ENCODE measurements at places on chromosomes 12 and 14. TPM values are rescaled to one million over a fixed set of nuclear protein-coding genes. Genes with fewer than 3 reads are reported as not detected.

The FIGNL2 gene
- 0.30 TPM for total RNA-seq

The RPL10L gene
- not detected for total RNA-seq

GRCh38 chr12:129887101-129887500, 16.7 kb downstream of the TMEM132D start:
- H3K27me3 ChIP-seq: no peaks in the 10 kb centered on the region
- DNase-seq: no peak
- no peak overlapping the region for H3K4me3 ChIP-seq

GRCh38 chr14:59997449-59997848, 77.5 kb downstream of the LRRC9 start:
- H3K27ac ChIP-seq: no peak overlapping the region
- no peak for DNase-seq
- no peaks in the 10 kb centered on the region for H3K36me3 ChIP-seq
- no peaks in the 10 kb centered on the region for H3K4me1 ChIP-seq

- H3K27ac ChIP-seq: peak overlapping the region; percentile 66
- H3K36me3 ChIP-seq: peaks cover 77% of the 10 kb centered on the region
- H3K4me1 ChIP-seq: peaks cover 75% of the 10 kb centered on the region
- H3K27me3 ChIP-seq: peaks cover 11% of the 10 kb centered on the region
- peak overlapping the region; percentile 100 for H3K4me3 ChIP-seq
These were observed 3.1 kb downstream of the VDR start for GRCh38 chr12:47901718-47902093.
